ENCODE measurements at places on chromosomes 5 and 9.
A peak's percentile ranks its signal among the peaks of the same experiment; 100 is the strongest.

- no peak for DNase-seq
Observed at GRCh38 chr5:104599726-104600125, 1037.1 kb upstream of the NUDT12 start.

DNA sequence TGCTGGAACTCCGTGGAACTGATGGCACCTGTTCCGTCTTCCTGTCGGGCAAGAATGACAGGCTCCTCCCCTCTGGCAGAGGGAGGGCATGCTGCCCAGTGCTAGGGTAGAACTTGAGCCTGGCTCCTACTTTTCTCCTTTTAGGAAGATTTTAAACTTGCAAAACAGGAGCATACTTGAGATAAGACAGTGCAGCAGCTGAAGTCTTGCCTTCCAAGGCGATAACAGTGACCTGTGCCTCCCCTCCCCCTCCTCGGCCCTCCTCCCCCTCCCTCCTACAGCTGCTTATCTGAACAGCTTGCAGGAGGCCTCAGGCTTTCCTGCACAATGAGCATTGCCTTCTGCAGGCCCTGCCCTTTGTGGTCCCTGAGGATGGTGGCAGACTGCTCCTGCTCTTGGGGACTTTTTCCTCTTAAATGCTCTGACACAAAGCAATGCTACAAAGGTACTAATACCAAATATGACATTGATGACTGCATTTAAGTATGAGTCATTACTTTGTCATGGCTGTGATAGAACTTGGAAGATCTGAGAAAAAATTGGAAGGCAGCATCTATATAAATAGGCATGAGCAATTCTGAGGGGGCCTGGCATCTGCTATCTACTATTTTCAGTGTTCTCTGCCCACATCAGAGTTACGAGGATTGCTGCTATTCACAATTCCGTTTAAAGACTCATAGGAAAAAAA lies 2.0 kb downstream of the GADD45G start:
- DNase-seq, result no peak

DNA sequence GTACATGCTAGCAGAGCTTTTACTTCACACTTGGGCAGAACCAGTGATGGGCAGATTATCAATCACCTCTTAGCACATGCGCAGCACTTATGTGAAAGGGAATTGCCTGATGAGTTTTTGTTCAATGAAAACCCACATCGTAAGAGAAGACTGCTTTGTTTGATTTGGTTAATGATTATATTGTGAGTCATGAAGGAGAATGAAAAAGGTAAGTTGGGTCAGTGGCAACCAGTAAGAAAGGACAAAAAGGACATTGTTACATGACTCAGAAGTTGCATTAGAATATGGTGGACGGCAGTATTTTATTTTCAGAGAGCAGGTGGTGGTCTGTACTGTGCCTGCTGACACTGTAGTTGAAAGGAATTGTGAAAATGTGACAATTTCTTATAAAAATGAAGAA lies 127.4 kb downstream of the AOPEP start:
- no peak for DNase-seq

- DNase-seq, result no peak
Observed at GRCh38 chr9:95433096-95433819, 83.5 kb downstream of the PTCH1 start.

DNA sequence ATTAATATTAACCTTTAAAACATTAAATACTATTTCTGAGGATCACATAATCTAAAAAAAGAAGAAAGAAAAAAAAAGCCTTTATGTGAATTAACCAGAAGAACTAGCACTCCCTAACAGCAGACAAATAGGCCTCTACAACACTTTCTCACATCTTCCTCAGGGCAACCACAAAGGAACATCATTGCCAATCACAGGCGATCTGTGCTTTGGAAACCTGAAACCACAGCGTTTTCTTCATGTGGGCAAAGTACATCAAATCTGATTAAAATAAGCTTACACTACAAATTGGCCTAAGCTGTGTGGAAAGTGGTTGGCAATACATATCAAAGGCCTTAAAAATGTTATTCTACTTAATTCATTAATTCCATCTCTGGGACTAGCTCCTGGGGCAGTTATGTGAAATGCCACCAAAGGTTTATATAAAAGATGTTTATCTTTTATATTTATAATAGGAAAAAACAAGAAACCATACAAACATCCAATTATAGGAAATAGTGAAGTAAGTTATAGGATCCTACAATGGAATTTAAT lies 184.8 kb upstream of the TBCA start:
- no peak for DNase-seq

DNA sequence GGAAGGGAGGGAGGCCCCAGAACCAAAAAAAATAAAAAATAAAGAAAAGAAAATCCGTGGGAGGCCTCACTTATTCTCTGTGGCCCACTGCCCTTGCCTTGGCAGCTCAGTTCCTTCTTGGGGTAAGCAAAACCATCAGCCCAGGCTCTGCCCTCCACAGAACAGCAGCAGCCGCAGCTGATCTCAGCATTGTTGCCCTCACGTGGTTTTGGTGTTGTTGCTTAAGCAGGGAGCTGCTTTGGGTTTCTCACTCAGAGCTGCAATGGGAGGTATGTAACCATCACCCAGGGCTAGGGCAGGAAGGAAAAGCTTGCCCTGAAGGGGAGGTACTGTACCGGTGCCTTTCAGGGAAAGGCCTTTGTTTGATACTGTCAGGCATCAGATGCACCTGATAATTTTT lies 374.7 kb upstream of the WWC1 start:
- no peak for DNase-seq

GRCh38 chr9:81477669-81478068 lies 211.7 kb downstream of the TLE1 start:
- no peak for DNase-seq

- no peak for DNase-seq
Observed at GRCh38 chr9:127679506-127679905, 27.3 kb upstream of the CFAP157 start.

- no peak for DNase-seq
Observed at GRCh38 chr9:74783408-74783807, 104.3 kb downstream of the TRPM6 start.

DNA sequence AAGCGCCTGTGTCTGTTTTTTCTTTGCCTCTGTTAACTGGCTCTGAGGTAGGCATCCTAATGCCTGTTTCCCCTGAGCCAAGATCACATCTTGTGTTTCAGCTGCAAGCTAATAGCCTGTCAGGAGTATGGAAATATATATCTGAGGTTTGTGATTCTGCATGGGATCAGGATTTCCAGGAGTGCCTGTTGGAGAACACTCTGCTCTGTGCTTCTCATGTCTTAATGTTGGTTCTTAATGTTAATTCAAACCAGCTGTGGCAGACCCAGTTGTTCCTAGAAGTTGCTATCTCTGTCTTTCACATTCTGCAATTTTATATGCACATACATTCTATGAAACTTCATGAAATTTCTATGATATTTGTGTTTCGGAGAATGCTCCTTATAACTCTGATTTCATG lies 72.1 kb downstream of the PGM5 start:
- DNase-seq, result no peak

DNA sequence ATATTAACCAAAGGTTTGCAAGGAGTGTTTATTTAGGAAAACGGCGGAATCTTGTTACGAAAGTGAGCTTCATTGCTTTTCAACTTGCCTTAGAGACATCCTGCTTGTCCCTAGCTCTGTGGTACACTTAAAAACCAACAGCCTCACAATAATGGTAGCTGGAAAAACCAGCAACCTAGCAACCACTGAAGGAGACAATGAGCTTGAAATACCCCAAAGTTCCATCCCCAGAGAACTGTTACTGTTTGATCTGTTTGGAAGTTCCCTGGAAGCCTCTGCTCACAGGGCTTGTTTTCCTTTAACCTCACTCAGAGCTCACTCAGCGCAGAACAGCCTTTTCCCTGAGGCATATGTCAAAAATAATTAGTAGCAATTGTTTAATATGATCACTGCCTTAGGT lies 43.2 kb downstream of the SH3TC2 start:
- no peak for DNase-seq

DNA sequence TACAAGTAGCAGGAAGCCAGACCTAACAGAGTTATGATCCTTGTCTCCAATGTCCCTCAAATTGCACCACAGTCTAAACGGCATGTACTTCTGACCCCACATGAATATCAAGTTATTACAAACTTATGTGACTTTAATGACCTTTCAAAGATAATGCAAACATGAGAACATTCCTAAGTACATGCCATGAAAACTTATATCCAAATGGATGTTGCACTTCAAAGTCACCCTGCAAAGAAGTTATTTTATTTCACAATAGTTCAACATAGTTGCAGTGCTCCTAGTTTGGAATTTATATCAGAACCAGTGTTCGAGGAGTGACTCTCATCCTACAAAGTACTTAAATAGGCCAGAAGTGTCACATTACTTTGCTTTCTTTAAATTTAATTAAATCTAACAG lies 41.2 kb upstream of the ITGA1 start:
- no peak for DNase-seq

GRCh38 chr5:75640395-75640794 lies 29.1 kb downstream of the ANKDD1B start:
- no peak for DNase-seq

- DNase-seq, result no peak
Observed at GRCh38 chr5:343461-344401, 22.2 kb downstream of the AHRR start.

DNA sequence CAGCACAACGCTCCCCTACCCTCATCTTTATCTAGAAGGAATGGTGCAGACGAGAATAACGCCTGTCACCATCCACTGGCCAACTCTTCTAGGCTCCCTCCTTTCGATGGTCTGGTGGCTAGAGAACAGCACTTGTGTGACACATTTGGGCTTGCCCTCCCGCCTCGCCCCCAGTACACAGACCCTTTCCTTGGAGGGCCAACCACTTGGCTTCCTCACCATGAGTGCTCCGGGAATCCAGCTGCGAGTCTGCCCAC lies 1.4 kb downstream of the GNAQ start:
- no peak for DNase-seq

GRCh38 chr9:123893831-123894460 lies 36.0 kb downstream of the DENND1A start:
- no peak for DNase-seq

DNA sequence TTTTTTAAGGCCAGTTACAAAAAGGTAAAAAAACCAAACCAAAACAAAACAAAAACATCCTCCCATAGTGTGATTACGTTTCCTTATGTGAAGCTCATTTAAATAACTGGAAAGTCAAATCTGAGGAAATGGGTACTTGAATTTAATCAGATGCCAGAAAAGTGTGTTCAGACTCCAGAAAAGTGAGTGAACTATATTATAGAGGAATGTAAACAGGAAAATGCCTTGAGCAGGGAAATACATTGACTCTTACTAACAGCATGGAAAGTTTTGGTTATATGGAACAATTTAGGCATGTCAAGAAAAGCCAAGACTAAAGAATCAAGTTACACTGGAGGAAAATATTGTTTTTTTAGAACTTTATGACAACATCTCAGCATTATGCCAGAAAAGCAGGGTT lies 37.8 kb upstream of the RNF20 start:
- no peak for DNase-seq

DNA sequence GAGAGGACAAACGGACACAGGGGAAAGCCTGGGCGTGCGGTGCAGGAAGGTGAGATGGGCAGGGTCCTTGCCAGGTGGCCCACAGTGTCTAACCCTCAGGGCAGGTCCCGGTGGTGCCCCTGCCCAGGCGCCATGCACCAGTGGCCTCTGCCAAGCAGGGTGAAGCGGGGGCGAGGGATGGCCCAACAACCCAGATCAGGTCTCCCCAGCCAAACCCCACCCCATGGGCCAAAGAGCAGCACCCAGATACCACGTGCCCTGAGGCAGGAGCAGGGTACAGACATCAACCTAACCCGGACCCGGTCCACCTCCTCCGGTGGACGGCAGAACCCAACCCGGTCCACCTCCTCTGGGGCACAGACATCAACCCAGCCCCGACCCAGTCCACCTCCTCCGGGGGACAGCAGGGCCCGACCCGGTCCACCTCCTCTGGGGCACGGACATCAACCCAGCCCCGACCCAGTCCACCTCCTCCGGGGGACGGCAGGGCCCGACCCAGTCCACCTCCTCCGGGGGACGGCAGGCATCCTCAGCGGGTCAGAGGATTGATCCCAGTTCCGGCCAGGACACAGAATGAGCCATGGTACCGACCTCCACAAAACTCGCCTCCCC lies 12.8 kb downstream of the SLC12A7 start:
- DNase-seq, result no peak

GRCh38 chr9:14146201-14146874 lies 167.6 kb downstream of the NFIB start:
- no peak for DNase-seq

DNA sequence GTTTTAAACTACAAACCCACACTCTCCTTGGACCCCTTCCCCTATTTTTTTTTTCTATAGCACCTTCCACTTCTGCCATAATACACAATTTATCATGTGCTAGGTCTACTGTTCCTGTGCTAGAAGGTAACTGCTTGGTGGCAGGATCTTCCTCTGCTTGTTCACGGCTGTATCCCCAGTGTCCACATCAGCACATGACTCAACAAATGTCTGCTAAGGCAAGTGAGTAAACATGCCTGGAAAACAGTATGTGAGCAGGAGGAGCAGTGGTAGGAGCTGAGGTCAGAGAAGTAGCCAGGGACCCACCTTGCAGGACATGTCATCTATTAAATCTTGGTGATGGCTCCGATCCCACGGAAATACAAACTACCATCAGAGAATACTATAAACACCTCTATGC lies 79.4 kb downstream of the AUH start:
- no peak for DNase-seq

DNA sequence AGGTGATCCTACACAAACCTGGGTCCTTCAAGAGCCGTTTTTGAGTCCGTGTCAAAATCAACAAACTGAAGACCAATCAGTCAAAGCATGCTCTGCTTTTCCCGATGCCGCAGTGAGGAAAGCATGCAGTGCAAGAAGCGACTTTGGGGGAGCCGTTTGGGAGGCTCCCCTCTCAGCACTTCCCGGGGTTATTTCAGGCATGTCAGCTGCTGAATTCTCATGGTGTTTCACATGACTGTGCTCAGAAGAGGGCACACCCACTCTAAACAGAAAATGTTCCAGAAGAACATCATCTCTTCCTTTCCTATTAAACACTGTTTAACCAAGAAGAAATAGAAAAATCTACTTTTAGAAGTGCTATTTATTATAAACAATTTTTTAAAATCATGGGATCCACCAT lies 125.5 kb downstream of the EPB41L4A start:
- no peak for DNase-seq

- peak; percentile 26 for DNase-seq
Observed at GRCh38 chr5:179907556-179908324, at the start of gene TBC1D9B. Gene TBC1D9B, minus strand, starts transcription at chr5:179907897. Its CDS starts 76 bp downstream, at chr5:179907821.

GRCh38 chr5:53169933-53170332 lies 60.4 kb upstream of the MOCS2 start:
- no peak for DNase-seq

DNA sequence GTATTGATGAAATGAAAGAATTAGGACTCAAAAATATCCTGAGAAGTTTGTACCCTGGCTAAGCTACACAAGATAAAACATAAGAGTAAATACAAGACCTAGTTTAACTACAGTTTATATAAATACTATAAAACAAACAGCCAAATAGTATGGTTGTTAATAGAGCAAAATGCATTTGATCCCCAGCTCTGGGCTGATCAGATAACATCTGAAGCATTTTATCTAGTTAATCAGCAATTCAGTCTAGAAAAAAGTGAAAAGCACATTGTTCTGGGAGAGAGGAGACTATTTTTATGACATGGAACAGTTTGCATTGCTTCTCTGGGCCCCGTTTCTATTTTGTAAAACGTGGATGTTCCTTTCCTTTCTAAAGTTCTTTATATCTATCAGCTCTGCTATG lies 139.6 kb upstream of the RORB start:
- no peak for DNase-seq

GRCh38 chr5:140190872-140191218 lies 15.9 kb downstream of the CYSTM1 start:
- no peak for DNase-seq

- DNase-seq, result no peak
Observed at GRCh38 chr9:116084497-116084896, 69.1 kb upstream of the PAPPA start.

- DNase-seq, result no peak
Observed at GRCh38 chr9:126122901-126123616, 203.6 kb upstream of the MVB12B start.

Measured in stimulated activated CD8-positive, alpha-beta memory T cell treated with anti-CD3 and anti-CD28 coated beads, Interleukin-15, amount 100 ng/mL, for 1 hour (primary cell).